ENCODE measurements at places on chromosomes 12 and 14.

DNA sequence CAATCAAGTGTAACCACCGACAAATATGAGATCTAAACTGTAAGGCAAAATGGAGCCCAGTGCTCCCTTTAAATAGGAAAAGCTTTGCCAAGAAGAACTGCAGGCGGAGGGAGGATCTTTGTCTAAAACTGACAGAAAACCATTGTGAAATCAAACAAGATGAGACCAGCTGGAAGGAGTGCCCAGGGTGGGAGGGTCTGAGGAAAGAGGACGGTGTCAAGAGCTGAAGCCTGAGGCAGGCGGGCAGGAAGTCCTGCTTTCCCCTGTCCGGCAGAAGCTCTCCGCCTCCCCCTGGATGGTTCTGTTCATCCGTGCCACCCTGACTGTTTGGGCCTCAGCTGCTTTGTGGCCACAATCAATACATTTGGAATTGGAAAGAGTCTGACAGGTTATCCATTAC lies 37.5 kb downstream of the CDC42BPB start:
- DNase-seq: no peak

DNA sequence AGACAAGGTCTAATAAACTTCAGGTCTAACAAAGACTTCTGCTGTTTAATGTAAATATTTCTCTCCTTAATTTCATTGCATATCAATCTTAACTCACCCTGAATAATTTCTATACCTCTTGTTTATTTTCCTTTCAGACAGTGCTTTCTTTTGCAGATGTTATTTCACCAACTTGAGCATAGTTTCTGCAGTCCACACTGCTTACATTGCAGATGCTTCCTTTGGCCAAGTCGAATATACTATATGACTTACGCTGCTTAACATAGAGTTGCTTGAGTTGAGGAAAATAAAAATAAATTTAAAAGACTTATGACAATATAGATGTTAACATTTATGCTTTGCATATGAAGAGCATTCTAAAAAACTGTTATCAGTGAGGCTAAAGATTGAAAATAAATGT lies 217.7 kb downstream of the PTPRO start:
- DNase-seq: no peak

DNA sequence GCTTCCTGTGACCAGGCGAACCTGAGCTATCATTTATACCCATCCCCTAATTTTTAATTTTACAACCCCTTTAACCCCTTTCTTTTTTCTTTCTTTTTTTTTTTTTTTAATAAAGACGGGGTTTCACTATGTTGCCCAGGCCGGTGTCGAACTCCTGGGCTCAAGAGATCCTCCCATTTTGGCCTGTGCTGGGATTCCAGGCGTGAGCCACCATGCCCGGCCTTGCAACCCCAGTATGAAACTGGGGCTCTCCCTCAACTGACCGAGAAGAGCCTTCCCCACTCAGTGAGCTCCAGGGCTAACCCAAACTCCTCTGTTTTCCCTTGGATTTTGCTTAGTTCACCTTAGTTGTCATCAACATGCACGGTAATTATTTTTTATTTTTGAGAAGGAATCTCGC lies 992 bp downstream of the CPSF2 start:
- no peak for DNase-seq

GRCh38 chr12:131102493-131102931 lies 148.8 kb downstream of the ADGRD1 start:
- DNase-seq: no peak

DNA sequence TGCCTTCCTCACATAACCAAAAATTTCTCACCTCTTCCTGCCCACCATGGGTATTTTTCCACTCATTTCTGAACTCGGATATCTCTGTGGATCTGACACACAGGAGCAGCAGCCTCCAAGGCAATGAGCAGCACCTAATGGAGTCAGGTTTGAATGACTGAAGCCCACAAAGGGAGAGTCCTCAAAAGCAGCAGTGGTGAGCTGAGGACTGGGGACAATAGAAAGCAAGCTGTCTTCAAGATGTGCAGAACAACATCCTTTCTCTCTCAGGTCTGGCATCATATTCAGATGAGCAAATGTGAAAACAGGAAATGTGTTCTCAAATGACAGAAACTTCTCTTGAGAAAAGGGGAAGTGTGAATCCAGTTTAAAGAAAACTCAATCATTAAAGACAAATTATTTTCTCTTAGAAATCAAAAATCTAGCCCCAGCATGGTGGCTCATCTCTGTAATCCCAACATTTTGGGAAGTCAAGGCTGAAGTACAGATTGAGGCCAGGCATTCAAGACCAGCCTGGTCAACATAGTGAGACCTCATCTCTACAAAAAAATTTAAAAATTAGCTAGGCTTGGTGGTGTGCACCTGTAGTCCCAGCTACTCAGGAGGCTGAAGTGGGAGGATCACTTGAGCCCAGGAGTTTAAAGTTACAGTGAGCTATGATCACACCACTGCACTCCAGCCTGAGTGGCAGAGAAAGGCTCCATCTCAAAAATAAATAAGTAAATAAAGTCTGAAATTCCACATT lies 54.2 kb downstream of the C12orf42 start:
- DNase-seq: no peak

DNA sequence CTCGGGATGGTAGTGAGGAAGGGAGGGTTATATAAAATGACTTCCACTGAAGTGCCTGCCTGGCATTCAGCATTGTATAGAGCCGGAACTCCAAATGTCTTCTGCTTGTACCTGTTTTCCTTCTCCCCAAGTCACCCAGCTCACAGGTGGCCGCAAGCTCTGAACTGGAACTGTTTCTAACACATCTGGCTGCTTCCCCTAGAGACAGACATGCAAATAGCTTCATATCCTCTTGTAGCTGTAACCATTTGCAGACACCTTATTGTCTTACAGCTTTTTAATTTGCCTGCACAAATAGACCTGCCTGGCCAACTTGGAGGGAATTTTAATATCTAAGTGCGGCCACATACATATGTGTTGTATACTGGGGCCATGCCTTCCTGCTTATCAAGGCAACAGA lies 126.0 kb downstream of the CHST11 start:
- no peak for DNase-seq

GRCh38 chr14:68730811-68731425 lies 61.9 kb downstream of the ZFP36L1 start:
- DNase-seq: no peak

DNA sequence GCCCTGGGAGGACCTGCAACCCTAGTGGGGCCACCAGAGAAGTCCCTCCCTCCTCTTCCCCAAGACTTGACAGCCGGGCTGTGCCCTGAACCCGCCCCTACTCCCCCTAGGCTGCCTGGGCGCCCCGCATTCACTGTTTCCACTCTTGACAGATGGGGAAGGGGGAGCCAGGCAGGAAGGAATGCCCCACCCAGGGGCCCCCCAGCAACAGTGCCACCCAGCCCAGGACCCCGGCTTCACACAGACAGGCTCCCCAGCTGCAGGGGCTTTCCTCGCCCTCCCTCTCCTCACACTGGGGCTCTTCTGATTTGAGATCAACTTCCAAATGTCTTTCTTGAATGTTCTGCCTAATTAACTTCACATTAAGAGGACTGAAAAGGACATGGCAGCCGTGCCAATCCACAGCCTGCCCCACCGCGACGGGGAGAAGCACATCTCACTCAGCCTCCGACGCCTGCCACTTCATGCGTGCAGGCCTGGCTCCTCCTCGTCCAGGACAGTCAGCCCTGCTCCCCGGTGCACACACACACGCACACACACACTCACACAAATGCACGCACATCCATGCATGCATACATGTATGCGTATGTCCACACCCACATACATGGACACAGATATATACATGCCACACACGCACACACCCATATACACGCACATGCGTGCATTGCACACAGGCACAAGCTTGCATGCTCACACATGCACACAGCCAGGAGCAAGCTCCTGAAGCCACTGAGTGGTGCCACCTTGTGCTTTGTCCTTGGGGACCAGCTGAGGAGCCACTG lies 19.6 kb upstream of the C14orf180 start:
- no peak for DNase-seq

DNA sequence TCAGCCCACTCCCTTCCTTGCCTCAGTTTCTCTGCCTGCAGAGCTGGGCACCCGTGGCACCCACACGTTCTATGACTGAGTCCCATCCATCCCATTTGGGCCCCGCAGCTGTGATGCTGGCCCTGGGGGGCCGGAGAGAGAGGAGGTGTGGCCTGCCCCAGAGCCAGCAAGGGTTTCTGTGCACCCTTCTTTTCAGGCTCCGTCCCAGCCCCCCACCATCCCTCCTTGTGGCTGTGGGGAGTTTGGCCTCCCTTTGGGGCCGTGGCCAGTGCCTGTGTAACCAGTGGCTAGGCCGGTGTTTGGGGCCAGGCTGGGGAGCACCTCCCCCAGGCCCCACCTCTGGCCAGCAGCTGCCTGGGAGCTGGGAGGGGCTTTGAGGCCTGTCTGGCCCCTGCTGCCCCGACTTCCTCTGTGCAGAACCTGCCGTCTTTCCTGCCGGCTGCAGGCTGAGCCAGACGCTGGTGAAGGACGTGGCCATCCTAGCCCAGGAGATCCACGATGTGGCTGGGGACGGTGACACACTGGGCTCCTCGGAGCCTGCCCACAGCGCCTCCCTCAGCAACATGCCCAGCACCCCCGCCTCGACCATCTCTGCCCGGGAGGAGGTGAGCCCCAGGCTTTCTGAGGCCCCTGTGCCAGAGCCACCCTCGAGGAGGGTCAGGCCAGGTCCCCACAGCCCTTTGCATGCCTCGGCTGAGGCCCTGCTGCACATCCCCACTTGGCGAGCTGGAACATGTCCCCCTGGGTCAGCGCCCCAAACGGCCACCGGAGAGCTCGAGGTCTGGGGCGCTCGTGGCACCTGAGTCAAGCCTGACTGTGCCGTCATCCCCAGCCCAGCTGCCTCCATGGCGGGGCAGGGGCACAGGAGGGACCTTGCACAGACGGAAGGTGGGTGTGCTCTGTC lies 27.7 kb downstream of the CEP170B start:
- DNase-seq: no peak

GRCh38 chr14:31543969-31544799 lies 17.0 kb upstream of the NUBPL start:
- DNase-seq: no peak

- DNase-seq: no peak
Measured at GRCh38 chr12:8722286-8722800, 24.6 kb downstream of the RIMKLB start.

- no peak for DNase-seq
Measured at GRCh38 chr12:116975779-116976393, 65.1 kb downstream of the FBXW8 start.

GRCh38 chr14:34843011-34843554 lies 32.1 kb downstream of the BAZ1A start:
- DNase-seq: no peak

DNA sequence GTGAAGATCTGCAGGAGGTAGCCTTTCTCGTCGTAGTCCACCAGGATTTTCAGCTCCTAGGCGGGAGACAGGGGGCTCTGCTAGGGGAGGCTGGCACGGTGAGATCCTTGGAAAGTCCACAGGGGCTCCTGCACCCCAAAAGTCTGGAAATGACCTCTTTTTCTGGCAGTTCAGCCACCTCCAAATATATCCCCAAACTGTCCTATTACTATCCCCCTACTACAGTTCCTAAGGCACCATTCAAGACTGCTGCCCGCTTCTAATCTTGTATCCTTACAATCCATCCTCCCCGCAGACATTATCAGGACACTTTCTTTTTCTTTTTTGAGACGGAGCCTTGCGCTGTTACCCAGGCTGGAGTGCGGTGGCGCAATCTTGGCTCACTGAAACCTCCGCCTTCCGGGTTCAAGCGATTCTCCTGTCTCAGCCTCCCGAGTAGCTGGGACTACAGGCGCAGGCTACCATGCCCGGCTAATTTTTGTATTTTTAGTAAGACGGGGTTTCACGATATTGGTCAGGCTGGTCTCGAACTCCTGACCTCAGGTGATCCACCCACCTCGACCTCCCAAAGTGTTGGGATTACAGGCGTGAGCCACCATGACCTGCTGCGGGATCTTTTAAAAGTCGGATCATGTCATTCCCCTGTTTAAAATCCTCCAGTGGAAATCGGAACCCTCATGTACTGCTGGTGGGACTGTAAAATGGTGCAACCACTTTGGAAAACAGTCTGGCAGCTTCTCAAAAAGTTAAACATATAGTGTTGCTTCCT lies 18.5 kb downstream of the HPD start:
- no peak for DNase-seq

All from T-helper 9 cell (primary cell).